ENCODE measurements at places on chromosomes 2 and 18.

DNA sequence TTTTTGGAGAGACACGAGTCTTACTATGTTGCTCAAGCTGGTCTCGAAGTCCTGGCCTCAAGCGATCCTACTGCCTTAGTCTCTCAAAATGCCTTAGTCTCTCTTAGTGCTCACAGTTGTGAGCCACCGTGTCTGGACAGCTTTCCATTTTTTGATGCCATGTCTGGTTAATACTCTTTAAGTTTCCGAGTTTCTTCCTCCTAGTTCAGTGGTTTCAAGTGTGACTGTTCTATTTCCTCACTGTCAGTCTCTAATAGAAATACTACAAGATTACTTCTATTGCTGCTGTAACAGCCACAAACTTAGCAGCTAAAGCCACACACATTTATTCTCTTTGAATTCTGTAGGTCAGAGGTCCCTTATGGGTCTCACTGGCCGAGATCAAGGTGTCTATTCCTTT lies 125.1 kb upstream of the MGAT5 start:
- no peak for DNase-seq

DNA sequence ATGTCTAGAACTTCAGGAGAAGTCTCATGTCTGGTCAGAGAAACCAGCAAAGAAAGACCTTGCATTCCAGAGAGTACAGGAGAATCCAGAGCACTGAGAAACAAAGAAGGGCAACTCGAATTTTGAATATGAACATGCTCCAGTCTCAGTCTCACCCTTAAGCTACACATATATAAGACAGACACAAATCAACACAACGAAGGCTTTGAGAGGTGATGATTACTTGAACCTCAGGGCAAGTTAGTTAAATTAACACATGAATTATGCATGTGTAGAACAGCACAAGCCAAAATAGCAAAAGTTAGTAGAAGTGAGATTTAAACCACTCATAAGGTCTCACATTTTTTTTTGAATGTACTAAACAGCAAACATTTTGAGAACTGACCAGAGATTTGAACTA lies 29.0 kb upstream of the DOK6 start:
- DNase-seq = no peak

DNA sequence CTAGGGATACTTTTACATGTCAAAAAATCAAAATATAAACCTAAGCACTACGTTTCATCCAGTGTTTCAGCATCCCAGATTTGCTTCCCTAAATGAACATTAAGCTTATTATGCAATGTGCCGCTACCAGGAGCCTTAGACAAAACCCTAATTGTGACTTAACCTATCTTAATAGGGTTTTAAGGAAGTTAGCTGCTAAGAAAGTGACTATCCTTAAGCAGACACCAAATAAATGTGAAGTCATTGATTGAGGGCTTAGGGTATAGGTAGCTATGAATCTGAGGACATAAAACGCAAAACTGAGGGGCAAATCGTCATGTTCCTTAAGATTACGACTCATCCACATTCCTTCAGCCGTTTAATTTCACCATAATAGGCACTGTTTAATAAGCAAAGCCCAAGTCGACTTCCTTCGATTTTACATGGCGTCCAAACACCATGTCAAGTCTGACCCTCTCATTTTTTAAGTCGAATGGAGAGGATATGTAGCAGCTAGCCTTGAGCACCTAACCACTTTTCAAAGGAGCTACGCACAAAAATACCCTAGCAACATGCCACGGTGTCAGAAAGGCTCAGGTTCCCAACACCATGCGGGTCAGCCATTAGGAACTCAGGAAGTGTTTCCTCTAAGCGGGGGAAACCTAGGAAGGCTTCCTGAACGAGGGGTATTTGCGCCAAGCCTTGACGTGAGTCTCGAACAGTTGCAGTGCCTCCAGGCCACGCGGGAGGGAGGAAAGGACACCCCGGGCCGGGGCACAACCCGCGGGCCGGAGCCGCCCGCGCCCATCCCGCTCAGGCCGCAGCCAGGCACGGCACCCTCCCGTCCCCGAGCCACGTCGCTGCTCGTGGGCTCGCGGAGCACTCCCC lies 1.0 kb downstream of the HDLBP start:
- no peak for DNase-seq

DNA sequence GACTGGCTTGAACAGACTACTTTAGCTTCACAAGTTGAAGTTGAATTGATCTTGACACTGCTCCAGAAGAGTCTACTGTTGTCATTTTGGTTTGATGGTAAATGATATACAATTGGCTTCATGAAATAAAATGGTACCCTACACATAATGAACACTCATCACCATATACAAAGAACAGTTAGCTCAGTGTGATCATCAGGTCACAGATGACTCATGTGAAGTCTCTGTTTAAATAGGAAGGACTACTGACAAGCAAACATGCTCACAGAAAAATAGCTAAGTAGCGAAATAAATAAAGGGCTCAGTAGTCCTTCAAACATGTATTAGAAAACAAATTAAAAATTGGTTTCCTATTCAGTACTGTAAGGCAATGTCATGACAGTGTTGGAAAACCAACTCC lies 96.2 kb downstream of the MEIS1 start:
- DNase-seq = no peak

GRCh38 chr2:107062173-107062572 lies 176.2 kb upstream of the ST6GAL2 start:
- DNase-seq = peak; percentile 64

- peak; percentile 40 for DNase-seq
Measured at GRCh38 chr2:72962911-72963310, 45.6 kb downstream of the EMX1 start.

DNA sequence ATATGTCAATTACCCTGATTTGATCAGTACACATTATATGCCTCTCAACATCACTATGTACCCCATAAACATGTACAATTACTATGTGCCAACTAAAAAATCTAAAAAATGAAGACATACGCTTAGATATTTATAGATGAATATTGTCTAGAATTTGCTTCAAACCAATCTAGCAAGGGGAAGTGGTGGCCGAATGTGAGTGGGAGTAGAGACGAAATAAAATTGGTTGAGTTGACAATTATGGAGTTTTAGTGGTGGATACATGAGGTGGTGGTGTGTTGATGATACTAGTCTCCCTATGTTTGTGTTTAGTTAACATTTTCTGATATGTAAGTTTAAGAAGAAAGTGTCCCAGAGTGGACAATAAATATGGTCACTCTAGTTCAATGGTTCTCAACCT lies 49.0 kb downstream of the SDC1 start:
- DNase-seq = no peak

DNA sequence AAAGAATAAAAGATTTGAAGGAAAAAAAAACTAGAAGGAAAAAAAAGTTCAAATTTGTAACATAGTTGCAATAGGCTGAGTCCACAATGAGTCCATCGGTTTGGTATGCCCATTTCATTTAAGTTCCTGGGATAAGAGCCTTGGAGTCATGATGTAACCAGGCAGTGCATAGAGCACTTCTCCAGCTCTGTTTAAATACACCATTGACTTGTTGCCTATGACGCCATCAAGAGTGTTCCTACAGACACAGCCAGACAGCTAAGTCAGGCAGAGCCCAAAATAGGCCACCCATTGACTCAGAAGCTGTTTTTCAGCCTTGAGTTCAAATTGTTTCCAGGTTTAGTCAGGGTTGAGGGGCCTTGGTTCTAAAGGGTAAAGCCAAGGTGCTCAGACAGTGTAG lies 44.9 kb downstream of the SOCS6 start:
- DNase-seq = no peak

DNA sequence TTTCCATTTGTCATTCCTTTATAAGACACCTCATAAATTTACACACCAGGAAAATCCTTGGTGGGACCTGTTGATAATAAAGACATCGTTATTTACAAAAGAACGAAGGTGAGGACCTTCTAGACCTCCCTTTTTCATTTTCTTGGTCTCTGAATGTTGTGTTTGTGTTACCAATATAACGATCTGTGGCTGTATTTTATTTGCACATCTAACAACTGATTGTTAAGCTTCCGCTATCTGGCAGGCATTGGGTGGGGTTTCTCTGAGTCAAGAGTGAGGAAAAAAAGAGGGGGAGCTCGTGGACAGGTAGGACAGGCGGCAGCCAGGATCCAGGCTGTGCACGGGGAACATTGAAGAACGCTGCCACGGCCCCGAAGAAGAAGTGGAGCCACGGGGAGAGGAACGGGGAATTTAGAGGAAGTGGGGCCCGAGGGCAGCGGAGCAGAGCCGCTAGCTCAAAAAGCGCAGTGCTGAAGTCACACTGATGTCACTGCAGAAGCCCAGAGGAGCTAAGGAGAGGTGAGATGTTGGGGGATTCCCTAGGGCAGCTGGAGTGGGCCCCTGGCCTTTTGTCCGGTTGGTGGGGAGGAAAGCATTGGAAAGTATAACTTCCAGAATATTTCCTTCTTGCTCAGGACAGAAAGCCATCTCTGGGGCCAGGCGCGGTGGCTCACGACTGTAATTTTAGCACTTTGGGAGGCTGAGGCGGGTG lies 20.9 kb upstream of the DNMT3A start:
- peak; percentile 85 for DNase-seq

DNA sequence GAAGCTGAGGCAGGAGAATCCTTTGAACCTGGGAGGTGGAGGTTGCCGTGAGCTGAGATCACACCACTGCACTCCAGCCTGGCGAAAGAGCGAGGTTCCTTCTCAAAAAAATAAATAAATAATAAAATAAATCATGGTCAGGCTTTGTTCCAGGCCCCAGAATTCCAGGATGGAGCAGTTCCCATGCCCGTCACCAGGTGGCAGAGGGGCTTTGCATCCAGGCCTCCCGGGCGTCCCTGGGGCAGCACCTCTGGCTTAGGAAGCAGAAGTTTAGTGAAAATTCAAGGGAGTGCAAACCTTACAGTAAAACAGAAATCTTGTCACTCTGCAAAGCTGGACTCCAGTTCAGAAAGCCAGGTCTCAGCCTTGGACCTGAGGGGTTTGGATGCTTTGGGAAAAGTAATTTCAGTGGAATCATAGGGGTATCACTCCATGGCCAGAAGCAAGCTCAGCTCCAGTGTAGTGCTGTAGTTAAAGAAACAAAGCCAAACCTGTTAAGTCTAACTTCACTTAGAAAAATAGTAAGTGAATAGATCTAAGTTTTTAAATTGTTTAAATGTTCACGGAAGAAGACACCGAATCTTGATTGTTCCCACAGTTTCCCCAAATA lies 512.7 kb downstream of the CMPK2 start:
- no peak for DNase-seq

DNA sequence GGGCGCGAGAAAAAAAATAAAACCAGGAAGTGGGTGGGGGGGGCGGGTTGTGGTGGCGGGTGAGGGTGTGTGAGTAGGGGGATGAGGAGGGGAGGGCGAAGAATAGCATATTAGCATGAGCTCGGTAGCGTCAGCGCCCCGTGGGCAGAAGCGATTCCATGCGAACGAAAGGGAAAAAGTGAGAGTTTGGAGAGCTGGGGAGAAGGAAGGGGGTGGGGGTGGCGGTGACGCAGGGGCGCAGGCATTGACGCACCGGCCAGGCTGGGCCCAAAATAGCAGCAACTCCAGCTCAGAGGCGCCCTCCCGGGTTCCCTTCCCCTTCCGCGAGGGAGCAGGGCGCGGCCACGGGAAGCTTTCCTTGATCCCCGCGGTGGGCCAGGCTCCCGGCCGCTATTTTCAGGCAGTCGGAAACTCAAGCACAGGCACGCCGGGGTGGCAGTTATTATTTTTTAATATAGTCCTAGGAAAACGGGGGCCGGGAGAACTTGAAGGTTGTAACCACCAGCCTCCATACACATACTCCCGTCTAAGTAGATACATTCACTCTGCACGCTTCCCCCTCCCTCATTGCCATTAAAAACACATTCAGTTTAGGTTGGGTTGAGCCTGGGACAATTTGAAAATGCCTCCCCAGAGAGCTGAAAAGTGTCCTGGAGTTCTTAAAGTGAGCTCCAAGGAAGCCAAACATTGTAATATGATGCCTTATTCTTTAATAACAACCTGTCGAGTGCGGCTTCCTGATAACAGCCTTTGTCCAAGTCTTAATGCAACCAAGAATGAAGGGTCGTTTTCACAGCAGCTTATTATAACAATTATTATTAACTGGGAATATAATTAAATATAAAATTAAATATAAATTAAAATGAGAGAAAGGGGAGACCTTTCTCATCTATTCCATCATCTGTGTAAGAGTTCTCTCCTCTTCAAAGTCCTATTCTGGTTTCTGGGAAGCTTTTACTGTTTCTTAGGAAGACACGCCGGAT lies 2.3 kb upstream of the NR4A2 start:
- peak; percentile 94 for DNase-seq

DNA sequence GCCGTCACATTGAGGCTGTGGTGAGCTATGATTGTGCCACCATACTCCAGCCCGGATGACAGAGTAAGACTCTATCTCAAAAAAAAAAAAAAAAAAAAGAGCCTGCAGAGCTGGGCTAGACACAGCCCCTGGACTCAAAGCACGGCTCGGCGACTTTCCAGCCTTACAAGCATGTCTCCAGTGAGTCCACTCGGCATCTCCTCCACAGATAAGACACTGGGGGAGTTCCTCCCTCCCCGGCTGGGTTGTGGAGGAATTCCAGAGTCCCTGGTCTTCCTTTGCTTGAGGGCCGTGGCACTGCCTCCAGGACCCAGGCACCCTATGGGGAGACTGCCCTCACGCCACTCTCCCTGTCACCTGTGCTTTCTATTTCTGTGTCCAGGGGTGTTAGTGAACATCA lies 30.9 kb upstream of the RPL31 start:
- peak; percentile 61 for DNase-seq

DNA sequence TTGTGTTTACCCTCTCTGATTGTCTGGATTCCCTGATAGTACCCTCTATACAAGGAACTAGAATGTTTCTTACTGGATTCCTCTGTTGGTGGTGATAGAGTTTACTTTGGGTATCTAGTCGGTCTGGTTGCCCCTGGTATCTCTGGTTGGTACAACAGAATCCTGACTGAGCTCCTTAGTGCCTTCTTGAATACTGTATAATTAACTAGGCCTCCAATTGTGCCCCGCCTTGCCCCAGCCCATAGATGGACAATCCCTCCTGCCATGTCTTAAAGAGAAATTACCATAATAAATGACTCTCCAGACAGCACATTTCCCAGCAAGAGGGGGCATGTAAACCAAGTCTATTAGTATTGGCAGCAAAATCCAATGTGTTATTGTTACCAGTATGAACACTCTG lies 2.3 kb downstream of the SCN1A start:
- no peak for DNase-seq

DNA sequence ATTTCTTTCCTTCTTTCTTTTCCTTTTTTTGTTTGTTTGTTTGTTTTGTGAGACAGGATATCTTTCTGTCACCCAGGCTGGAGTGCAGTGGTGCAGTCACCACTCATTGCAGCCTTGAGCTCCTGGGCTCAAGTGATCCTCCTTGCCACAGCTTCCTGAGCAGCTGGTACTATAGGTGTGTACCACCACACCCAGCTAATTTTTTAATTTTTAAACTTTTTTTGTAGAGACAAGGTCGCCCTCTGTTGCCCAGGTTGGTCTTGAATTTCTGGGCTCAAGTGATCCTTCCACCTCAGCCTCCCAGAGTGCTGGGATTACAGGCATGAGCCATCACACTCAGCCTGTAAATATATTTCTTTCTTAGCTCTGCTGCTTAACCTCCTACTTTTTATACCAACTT lies 83.4 kb upstream of the CYP20A1 start:
- no peak for DNase-seq

DNA sequence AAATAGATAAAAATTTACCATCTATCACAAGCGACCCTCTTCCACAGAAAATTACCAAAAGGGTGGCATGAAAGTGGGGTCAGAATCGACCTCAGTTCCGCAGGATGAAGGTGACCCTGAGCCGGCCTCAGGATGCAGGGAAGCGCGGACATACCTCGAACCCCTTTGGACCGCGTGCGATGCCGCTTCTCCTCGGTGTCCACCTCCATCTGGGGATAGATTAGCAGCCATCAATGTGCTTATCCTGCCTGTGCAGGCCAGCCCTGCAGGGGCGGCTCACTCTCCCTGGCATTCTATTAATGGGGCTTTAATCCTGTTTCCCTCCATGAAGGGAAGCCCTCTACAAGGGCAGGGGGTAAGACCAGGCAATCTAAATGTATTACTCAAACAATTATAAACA lies 235.3 kb upstream of the PXDN start:
- DNase-seq = no peak

- no peak for DNase-seq
Measured at GRCh38 chr2:25032094-25032493, 9.8 kb upstream of the EFR3B start.

Measured in Right ventricle myocardium inferior (tissue), 1 donor.